ENCODE measurements at places on chromosomes 4 and X. TPM values are rescaled to one million over a fixed set of nuclear protein-coding genes. Genes with fewer than 3 reads are reported as not detected.

TCEAL8 gene
- 37.5 TPM for total RNA-seq

MAGEA12 gene
- total RNA-seq, result not detected

TEX13D gene
- total RNA-seq, result not detected

REPS2 gene
- 8.0 TPM for total RNA-seq

ABLIM2 gene
- total RNA-seq, result 28.3 TPM

KCNIP4 gene
- not detected for total RNA-seq

ODAPH gene
- not detected for total RNA-seq

FUNDC1 gene
- total RNA-seq, result 25.7 TPM

RPS6KA6 gene
- total RNA-seq, result 0.37 TPM

CXorf49 gene
- not detected for total RNA-seq

CT45A1 gene
- not detected for total RNA-seq

GRPR gene
- total RNA-seq, result 0.22 TPM

GLUD2 gene
- 1.3 TPM for total RNA-seq

PTCHD1 gene
- 0.02 TPM for total RNA-seq

HELT gene
- total RNA-seq, result not detected

GNRHR gene
- not detected for total RNA-seq

ADAM29 gene
- total RNA-seq, result not detected

FAM9B gene
- not detected for total RNA-seq

TCEAL6 gene
- total RNA-seq, result not detected
